Occipital lobe (tissue), 3 donors: ENCODE measurements at places on chromosomes 4 and X.

DNA sequence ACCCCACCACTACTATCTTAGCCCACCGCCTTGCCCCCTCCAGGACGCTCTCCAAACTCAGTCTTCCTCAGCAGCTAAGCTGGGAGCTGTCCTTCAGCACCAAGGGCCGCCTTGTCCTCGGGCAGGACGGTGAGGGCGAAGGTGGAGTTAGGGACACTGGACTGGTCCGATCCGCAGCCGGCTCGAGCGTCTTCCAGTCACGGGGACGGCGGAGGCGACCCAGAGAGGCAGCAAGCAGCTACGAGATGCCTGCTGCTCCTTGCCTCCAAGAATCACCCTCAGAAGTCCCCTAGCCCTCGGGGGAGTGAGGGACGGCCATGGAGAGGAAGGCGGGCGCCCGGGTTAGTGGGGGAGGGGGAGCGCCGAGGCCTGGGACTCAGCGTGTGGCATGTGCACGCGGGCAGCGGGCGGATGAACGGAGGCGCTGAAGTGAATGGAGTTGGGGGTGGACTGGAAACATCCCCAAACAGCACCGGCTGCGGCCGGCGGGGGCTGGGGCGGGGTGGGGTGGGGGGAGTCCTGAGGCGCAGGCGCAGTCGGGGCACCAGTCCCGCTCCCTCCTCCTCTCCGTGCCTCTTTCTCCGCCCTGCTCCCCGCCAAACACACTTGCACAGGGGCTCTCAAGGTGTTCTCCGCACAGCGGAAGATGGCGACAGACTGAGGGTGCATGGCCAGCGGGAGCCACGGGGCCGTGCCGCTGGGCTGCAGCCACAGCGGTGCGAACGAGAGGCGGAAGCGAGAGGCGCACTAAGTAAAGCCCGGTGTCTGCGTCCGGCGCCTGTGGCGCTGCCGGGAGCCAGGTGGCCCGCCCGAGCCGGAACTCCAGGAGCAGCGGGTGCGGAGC is at the start of gene NALF2:
TSS of gene NALF2 (plus strand) at position 545 of the 844 bp plus-strand sequence. CDS start 957 bp downstream, outside the sequence.
- DNase-seq: peak; percentile 45

DNA sequence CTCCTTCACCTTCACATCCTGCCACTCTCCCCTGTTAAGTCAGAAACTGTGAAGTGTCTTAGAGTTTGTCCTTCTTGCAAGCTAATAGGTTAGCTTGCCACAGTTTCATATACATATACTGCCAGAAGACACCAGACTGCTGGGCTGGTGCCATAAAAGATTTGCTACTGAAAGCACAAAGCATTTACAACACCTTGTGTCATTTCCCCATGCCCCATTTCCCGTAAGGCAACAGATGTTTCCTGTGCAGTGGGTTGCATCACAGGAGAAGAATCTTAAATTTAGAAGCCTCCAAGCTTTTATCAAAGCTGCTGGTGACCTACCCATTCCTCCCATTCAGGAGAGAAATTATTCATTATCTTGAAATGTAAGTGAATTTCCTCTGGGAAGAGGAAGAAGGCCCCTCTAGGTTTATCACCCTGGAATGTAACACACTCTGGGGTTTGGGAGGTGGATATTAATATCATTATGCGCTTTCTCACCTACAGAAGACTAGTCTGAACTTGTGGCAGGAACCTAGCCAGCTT is 34.5 kb upstream of the RAB33B start:
- peak; percentile 4 for DNase-seq

GRCh38 chrX:37809970-37810369 is 30.1 kb downstream of the CYBB start:
- DNase-seq: no peak

DNA sequence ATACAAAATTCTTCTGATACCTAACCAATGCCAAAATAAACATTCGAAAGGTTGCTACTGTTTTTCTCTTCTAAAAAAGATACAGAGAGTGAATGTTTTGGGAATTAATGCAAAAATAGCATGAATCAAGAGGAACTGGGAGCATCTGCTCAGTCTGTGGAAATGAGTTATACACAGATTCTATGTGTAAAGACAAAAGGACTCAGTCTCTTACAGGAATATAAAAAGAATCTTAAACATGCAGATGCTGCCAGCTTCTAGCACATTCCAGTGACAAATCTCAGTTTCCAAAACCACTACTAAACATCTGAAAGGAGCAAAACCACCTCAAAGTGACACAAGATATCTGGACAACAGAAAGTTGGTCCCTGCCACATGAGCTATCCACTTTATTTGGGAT is 55.0 kb downstream of the PAPSS1 start:
- no peak for DNase-seq

DNA sequence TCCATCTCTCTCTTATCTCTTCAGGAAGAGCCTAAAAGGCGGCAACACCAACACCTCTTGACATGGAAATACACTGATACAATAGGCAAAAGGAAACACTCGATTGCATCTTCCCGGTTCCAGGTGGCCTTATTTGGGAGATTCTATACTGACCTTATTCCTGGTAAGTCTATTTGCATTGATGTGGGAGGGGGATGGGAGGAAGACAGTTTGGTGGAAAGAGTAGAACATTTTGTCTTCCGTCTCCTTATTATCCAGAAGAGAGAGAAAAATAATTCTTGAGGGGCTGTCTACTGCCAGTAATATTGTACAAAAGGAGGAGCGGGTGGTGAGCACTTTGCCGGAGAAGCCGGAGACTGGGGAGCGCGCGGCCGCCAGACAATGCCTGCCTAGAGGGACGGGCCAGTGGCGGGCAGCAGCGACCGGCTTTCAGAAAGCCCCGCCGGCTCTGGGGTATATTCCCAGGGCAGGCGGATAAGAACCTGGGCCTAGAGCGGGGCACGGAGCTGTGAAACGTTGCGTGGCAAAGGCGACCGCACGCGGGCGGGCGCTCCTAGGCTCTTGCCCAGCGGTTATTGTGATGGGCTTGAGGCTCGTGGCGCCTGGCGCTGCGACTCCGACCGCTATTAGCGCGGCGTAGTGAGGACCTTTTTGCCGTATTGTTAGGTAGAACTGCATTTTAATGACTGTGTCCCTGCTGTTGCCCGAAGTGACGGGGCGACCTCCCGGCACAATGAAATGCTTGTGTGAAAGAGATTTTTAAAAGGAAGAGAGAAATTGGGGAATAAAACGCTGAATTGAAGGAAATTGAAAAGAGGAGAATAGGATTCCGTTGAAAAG is 518 bp downstream of the PRDM8 start:
- DNase-seq: no peak

DNA sequence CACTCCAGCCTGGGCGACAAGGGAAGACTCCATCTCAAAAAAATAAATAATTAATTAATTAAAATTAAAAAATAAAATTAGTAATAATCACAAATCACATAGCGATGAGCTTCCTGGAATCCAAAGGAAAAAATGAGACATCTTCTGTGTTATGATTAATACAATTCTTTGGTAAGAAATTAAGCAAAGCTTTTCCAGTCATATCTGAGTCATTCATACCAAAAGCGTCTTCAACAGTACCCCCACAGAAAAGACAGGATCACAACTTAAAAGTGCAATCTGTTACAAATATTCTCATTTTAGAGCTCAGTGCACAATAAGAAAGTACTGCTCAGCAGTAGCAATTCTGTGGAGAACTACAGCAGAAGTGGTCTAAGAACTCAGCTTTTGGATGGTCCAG is 168.5 kb upstream of the MXRA5 start:
- DNase-seq: no peak

GRCh38 chrX:101682723-101683122 is 23.1 kb upstream of the ARMCX2 start:
- DNase-seq: no peak

DNA sequence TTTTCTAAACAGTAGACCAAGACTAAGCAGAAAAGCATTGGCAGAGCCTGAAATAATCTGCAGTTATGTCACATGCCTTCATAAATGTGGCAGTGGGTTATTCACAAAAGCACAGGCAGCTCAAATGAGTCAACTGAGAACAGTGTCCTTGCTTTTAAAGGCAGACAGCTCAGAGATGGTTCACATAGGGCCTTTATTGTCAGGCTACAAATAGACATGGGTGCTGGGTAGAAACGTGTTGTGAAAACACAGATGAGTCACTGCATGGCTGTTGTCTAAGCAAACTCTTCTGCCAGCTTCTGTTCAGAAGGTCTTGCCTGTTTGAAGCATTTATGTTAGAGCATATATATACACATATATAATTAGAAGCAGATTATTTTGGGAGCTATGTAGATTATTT is 118.0 kb downstream of the SLC4A4 start:
- peak; percentile 49 for DNase-seq

DNA sequence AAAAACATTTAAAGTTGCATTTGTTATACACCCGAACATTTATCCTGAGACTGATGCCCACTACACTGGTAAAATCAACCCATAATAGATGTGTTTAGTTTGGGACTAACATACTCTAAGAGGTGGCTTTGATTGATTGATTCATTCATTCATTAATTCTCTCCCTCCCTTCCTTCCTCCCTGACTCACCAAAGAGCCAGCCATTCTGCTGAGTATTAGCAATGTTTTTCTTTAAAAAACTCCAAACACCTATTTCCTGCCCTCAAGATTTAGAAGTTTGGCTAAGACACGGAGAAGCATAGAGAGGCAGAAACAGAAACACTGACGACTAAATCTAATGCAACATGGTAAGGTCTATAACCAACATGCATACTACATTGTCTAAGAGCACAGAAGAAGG is 88.9 kb downstream of the RASL11B start:
- no peak for DNase-seq

GRCh38 chr4:15333692-15334633 is 93.9 kb upstream of the C1QTNF7 start:
- no peak for DNase-seq

DNA sequence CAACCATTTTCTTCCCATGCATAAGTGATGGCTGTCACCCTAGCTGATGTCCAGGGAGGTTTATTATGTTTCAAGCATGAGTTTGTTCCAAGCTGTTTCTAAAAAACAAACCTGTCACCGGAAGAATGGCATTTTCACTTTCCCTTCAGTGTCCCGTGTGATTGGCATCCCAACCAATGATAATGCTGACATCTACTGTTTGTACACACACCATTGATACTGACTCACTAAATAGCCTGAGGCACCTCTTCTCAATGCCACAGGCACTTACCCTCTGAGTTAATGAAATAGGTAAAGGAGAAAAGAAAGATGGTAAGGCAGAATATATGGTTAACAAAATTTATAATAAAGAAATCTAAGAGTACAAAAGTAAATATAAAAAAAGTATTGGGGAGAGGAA is 23.1 kb upstream of the VCX2 start:
- DNase-seq: no peak

GRCh38 chrX:108875548-108875947 is 139.2 kb upstream of the IRS4 start:
- no peak for DNase-seq

DNA sequence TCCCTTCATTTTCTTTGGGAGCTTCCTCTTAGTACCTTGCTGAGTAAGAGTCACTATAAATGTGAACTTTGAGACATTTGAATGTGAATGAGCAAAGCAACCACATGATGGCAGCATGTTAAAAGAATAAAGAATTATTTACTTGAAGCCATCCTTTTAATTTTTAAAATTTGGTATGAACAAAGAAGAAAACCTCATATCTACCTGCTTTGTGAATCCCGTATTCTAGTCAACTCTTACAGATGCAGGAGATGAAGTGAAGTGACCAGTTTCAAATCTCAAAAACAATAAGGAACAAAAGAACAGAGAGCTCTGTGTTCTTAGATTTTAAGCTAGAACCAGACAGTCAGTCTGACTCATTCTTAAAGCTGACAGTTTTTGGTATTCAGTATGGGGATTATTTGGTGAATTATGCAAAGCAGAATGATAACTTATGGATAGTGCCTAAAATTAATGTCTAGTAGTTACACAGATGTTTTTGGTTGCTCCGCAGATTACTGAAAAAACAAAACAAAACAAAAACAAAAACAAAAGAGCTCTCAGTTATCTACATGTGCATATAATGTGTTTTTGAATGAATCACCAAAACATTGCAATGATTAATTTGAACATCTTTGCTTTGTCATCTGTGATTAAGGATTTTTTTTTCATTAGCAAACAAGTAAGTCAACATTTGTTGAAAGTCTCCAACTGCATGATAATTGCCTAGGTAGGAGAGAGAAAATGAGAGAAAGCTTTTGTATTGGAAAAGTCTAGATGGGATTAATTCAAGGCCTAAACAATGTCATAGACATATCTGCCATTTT is 48.2 kb upstream of the H2AZ1 start:
- no peak for DNase-seq

- DNase-seq: no peak
Observed at GRCh38 chrX:25178555-25178954, 162.8 kb upstream of the ARX start.
